Globus pallidus (tissue), 1 donor: ENCODE measurements at places on chromosomes 7 and 10.

GRCh38 chr7:22598318-22598920, 98.4 kb upstream of the STEAP1B start:
- no peak for DNase-seq

DNA sequence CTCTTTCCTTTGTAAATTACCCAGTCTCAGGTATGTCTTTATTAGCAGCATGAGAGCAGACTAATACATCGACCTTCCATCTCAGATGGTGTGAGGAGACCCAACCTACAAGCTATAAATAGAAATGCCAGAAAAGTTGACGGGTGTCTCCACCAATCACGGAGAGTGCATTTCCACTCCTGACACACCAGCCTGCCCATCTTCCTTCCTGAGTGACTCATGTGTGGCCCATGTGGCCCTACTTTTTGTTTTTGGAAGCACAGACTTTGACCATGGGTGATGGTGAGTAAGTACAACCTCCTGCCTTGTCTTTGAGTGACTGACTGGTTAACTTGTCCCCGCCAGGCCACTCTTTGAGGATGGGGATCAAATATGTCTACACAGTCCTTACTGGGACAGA, 147.0 kb downstream of the OAT start:
- no peak for DNase-seq

DNA sequence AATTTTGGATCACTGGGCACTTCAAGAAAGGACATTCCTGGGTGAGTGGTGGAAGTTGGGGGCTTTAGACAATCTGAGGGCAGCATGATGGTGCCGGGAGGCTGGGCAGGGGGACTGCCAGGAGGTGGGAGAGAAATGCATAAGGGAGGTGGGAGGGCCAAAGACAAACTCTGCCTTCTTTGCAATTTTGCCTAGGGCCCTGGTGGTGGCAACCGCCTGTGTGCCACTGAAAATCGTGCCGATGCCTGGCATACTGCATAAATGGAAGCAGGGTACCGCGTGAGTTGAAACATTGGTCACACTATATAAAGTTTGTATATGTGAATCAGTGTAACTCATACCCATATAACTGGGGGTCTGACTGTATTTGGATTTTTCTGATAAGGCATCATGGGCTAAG, 3.3 kb downstream of the LUC7L2 start:
- DNase-seq: no peak

GRCh38 chr7:152899004-152899403, 139.5 kb downstream of the ACTR3B start:
- DNase-seq: no peak

- no peak for DNase-seq
Observed at GRCh38 chr7:1019789-1020610, 24.3 kb upstream of the GPR146 start.

GRCh38 chr10:114081911-114082583, 38.4 kb downstream of the ADRB1 start:
- no peak for DNase-seq

DNA sequence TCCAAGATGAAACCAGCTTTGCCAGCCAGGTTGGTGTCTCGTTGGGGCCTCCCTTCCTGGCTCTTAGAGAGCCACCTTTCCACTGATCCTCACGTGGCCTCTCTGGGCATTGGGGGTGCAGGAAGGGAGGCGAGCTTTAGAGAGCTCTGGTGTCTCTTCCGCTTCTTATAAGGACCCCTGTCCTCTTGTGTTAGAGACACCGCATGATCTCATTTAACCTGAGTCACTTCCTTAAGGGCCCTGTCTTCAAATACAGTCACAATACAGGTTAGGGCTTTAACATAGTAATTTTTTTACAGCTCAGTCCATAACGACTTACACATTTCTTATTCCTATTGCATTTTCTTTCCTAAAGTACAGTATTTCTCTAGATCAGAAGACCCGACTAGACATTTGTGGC, 535.8 kb downstream of the SDK1 start:
- DNase-seq: no peak

DNA sequence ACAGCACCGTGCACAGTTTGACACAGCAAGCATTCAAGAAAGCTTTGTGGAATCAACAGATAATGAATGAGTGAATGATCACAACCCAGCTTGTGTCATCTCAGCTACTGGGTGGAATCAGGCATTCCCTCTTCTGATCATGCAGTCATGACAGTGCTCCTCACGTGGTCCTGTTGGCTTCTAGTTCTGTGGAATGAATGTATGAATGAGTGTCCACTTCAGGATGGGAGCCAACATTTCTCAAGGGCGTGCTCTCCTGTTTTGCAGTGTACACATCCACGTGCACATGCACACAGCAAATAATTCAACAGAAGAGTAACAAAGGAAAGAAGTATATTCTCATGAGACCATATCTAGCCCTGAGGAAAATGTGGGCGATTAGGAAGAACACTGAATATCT, 133.1 kb upstream of the NPVF start:
- DNase-seq: no peak

DNA sequence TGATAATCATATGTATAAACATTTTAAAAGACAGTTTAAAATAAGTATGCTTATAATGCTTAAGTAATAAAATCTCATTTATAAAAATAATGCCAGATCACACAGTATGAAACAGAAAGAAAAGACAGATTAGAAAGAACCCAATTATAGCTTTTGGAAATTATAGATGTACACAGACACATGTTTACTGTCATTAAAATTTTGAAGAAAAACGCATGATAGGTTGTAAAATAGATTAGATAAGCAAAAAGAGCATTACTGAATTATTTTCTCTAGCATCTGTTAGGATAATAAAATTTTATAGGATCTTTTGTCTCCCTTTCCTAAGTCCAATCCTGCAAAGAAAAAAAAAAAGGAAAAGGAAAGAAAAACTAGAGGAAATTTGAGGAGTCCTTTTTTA, 1107.3 kb upstream of the LRRN3 start:
- no peak for DNase-seq

DNA sequence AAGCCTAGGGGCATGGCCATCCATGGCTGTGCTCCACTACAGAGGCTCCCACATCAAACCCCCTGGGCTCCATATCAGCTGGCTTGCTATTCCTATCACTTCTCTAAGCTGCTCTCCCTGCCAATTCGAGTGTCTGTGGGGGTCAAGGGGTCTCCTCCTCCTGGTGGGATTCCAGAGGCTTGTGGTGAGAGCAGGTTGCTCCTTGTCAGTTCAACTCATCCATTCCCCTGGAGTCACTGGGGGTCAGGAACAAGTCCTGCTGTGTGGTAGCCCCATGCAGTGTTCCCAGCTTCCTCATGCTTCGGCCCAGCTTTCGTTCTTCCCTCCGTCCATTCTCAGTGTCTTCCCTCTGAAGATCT, 86.6 kb upstream of the UNC5B start:
- DNase-seq: no peak

- DNase-seq: no peak
Observed at GRCh38 chr10:114726820-114727271, 68.8 kb upstream of the ABLIM1 start.

GRCh38 chr10:101552442-101552841, 35.6 kb downstream of the POLL start:
- DNase-seq: no peak

DNA sequence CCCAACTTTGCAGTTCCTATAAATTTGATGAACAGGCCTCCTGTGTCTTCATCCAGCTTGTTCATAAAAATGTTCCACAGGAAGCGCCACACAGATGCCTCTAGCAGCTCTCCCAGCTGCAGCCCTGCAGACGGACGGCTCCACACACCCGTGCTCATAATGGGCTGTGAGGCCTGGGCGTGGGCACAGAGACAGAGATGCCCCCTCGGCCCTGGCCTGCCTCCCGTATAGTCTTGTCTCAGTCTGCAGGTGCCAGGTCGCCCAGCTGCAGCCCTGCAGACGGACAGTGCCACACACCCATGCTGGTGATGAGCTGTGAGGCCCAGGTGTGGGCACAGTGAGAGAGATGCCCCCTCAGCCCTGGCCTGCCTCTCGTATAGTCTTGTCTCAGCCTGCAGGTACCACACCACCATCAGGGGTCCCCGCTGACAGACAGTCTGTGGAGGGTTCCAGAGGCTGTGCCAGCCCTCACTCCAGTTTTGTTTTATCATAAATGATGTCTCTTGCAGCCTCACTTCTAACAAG, 189.9 kb downstream of the TCERG1L start:
- no peak for DNase-seq

DNA sequence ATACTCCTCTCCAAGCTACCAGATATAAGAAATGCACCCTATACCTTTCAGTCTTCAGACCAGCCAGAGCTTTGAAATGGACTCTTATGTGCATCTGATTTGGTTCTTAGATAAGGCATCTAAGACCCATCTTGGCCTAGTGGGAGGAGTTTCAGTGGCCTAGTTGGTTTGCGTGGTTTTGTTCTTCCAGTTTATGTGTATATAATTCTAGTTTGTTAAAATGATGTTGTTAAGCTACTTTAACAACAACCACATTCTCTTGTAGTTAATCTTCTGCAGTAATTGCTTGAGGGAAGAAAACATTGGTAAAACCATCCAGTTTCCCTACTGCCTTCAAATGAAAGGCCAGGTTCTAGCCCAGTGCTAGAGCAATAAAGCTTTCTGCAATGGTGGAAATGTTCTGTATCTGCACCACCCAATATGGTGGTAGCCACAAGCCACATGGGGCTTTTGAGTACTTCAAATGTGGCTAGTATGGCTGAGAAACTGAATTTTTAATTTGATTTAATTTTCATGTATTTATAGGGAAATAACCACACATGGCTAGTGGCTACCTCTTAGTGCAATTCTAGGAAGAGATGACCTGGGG, 66.3 kb downstream of the KLHDC10 start:
- no peak for DNase-seq
